ENCODE measurements at places on chromosomes 1 and 21.

GRCh38 chr1:61926597-61926996 lies 184.3 kb downstream of the PATJ start:
- DNase-seq: no peak

- no peak for DNase-seq
Observed at GRCh38 chr1:18541046-18541795, 60.5 kb downstream of the KLHDC7A start.

GRCh38 chr21:35084869-35085268 lies 35.8 kb upstream of the RUNX1 start:
- DNase-seq: peak; percentile 46

GRCh38 chr1:78070758-78071157 lies 25.0 kb downstream of the GIPC2 start:
- DNase-seq: no peak

GRCh38 chr1:178706432-178706831 lies 18.6 kb upstream of the RALGPS2 start:
- DNase-seq: no peak

DNA sequence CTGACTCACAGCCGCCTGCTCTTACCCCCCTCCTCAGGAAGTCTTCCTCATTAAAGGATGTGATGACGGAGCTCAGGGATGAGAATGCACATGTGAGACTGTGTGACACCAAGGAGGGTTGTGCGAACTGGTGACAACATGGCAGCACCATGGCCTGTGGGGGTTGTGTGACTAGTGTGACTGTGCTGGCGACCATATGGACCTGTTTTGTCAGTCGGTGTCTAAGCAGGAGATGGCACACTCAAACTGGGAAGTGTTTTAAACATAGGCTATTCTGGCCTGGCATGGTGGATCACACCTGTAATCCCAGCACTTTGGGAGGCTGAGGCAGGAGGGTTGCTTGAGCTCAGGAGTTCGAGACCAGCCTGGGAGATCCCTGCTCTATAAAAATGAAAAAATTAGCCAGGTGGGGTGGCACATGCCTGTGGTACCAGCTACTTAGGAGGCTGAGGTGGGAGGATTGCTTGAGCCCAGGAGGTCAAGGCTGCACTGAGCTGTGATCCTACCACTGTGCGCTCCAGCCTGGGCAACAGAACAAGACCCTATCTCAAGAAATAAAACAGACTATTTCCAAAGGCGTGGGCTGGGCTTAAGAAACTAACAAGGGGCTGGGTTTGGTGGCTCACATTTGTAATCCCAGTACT lies 7.4 kb downstream of the TRNP1 start:
- DNase-seq: no peak

DNA sequence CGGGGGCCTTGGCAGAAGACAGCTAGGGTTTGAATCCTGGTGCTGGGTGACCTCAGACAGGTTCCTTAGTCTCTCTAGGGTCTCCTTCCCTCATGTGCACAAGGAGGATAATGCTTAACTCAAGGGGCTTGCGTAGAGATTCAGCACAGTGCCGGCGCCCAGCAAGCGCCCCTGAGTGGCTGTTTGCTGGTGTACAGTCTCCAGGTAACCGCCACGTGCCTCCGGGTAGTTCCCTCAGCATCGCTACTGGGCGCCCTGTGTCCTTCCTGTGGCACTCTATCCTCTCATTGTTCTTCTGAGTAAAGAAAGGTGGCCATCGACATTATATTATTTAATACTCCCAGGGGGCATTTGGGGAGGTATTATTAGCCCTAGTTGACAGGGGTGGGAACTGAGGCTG lies 80.9 kb downstream of the NENF start:
- no peak for DNase-seq

DNA sequence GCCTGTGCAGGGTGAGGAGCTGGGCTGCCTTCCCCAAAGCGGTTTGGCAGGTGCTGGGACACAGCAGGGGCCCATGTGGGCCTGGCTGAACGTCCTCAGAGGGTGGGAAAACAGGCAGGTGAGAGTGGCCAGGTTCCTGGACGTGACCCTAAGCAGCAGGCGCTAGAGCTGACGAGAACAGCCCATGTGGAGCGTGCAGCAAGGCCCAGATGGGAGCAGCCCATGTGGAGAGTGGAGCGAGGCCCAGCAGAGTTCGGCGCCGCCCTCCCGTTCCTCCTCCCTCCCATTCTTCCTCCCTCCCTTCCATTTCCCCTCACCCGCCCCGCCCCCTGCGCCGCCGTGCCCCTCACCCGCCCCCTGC lies 314.4 kb upstream of the VAMP3 start:
- no peak for DNase-seq

GRCh38 chr21:34782506-34783360 lies 113.9 kb downstream of the CLIC6 start:
- no peak for DNase-seq

DNA sequence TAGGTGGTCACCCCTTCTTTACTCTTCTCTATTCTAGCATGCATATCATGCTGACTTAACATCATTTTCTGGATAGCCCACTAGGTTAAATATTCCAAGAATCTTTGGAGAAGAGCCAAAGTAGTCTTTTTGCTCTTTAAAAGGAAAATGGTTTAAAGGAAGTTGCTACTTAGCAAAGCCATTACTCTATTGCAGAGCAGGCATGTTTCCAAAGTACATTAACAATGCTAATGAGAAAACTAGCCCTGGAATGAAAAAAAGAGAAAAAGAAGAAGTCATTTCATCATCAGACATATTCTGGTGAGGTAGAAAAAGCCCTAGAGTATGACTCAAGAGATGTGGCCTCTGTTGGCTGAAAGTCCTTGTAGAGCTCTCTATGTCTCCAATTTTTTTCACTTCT lies 74.0 kb downstream of the NUF2 start:
- DNase-seq: no peak

GRCh38 chr1:6243993-6244392 lies at the start of gene HES3:
Gene HES3 (plus strand): TSS chr1:6244179. CDS start chr1:6244366, 187 bp downstream.
- DNase-seq: no peak

- peak; percentile 23 for DNase-seq
Observed at GRCh38 chr1:207825719-207826556, 74.1 kb downstream of the CD46 start.

DNA sequence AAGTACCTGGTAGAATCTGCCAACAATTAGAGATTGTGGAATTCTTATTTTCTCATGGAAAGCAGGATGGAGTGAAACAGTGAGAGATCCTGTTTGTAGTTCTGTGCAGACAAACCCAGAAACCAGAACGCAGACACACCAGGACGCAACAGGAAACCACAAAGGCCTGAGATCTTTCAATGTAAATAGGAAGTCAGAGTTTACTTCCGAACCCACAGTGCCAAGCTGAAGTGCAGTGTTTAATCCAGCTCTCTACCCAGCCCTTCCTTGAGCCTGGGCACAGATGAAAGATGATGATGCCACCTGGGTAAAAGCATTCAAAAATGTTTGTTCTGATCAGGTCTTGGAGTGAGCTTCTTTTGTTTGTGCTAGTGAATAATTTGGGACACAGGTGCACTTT lies 244.2 kb upstream of the HOOK1 start:
- DNase-seq: no peak

GRCh38 chr1:245578308-245578707 lies 423.5 kb downstream of the KIF26B start:
- DNase-seq: no peak

DNA sequence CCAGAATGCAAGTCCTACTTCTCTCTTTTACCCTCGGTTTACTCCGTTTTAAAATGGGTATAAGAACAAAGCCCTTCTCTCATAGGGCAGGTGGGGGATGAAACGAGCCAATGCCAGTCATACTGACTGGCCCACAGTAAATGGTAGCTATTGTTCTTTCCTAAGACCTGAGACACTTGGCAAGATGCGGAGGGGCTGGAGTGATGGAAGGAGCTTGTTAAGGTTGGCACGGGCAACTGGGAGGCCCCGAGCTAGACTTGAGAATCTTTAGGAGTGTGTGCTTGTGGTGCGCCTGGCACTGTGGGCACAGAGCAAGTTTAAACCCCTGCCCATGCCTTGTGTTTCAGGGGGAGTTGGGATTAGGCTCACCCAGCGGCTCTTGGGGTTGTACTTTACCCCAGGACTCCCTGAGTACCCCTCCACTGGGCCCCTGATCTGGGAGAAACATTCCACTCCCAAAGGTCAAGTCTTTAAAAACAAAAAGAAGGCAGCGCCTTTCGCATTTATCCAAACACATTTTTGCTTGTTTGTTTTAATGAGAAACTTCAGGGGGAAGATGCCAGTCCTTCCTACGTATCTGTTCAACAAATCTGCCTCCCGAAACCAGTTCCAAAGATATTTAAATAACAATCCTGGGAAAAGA lies 240.6 kb upstream of the TMEM51 start:
- DNase-seq: no peak

Data from LoVo (cell line).